ENCODE measurements at places on chromosomes 4 and X. TPM values are rescaled to one million over a fixed set of nuclear protein-coding genes. Genes with fewer than 3 reads are reported as not detected.

DNA sequence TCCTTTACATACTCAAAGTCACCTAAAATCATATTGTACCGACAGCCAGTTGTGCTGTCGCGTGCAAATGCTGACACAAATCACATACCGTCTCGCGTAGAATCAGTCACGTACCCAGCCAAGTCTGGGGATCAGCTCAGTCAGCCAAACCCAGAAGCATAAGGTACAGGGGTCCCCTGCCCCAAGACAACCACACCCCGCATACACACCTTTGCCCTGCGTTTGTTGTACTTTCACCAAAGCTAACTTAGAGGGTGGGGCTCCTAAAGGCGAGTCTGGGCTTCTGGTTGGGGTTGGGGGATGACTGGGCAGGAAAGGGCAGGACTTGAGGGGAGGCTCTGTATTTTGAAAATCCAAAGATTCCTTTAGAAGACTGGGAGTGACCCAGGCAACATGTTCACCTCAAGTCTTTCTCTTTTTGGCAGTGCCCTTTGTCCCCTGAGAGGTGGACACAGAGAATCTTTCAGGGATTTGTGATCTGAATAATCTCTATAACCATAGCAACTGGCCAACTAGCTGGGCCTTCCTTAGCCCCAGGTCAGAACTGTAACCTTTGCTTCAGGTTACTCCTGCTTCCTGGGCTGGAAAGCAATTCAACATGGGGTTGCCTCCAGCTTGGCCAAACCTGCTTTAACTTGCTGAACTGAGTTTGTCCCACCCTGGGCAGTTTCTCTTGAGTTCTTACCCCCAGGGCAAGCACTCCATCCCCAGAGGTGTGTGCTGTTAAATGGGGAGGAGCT lies 992 bp downstream of the GDPD2 start:
- peak overlapping the region; percentile 21 for H3K4me3 ChIP-seq
- H3K4me1 ChIP-seq = peaks cover 22% of the 10 kb centered on the region
- H3K27me3 ChIP-seq = no peaks in the 10 kb centered on the region
- H3K36me3 ChIP-seq = peaks cover 1% of the 10 kb centered on the region
- peak overlapping the region; percentile 78 for H3K27ac ChIP-seq

DNA sequence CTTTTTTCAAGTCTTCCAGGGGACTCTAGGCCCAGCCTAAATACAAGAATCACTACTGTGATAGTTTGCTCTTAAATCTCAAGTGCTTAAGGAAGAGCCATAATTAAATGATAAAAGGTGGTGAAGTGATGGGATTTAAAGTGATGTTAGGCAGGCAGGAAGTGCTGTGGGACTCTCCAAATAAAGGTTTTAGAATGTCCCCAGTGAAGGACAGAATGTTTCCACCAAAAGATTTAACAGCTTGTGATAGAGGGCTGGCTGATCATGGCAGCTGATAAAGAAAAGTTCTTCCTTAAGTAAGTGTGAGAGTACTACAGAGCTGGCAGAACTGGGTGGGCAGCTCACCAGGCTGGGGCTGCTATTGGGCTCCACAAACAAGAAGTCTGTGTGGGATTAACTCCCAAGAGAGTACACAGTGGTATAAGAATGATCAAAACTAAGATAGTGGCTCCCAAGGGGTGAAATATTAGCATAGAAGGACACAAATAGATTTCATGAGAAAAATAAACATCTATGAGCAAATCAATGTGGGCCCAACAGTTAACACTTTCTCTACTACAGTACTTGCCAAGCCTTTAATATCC lies 637.2 kb upstream of the CPEB2 start:
- no peaks in the 10 kb centered on the region for H3K27me3 ChIP-seq
- H3K36me3 ChIP-seq = no peaks in the 10 kb centered on the region
- H3K4me3 ChIP-seq = no peak overlapping the region
- no peak for DNase-seq
- H3K4me1 ChIP-seq = no peaks in the 10 kb centered on the region
- H3K27ac ChIP-seq = no peak overlapping the region

Gene CXCL1
- total RNA-seq = not detected

Gene TMSB15A
- total RNA-seq = not detected

Gene RBMXL3
- not detected for total RNA-seq

All from Caco-2 (cell line).